ENCODE measurements at places on chromosomes 6 and 20.

GRCh38 chr20:22407237-22408193 is 176.9 kb downstream of the FOXA2 start:
- DNase-seq: no peak

DNA sequence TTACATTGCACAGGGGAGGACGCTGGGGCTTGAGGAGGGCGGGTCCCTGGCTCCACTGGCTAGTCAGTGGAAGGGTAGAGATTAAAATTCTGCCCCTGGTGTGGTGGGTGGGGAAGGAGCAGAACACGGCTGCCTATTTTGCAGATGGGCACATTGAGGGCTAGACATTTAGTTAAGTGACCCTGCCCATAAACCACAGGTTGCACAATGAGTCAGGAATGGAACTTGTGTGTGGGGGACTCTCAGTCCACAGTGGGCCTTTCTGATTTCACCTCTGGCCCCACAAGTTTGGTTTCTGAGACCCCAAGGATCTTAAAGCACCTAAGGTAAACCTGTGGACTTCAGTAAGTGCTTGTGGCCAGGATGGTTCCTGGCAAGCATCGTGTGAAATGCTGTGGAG is 22.0 kb upstream of the CCDC167 start:
- DNase-seq: no peak

DNA sequence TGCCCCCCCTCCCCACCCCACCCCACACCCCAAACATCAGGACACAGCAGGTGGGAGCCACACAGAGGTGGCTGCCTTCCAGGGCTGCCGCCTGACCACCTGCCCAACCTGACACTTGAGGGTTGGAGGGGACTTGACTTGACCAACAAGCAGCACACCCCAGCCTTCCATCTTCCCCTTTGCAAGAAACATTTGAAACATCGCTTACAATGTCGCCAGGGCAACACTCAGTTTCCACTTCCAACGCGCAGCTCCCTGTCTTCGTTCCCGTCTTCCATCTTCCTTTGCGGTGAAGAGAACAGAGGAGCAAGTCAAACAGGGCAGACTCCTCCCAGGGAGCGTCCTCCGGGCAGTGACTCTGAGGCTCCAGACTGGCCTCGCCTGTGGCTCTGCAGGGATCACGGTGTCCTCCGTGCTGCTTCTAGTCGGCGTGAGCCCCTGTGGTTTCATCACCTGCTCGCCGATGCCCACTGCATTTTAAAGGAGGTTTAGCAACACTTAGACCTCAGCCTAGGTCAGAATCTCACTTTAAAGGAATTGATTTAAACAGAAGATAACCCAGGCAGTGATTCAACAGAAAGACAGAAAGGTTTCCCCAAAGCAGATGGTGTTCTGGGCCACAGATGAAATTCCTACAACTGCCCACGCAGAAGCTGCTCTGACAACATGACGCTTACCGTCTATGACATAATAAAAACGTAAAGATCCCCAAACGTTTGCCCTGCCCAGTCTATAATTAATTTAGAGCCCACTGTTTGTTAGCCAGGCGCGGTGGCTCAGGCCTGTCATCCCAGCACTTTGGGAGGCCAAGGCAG is 130.8 kb downstream of the TAF4 start:
- no peak for DNase-seq

DNA sequence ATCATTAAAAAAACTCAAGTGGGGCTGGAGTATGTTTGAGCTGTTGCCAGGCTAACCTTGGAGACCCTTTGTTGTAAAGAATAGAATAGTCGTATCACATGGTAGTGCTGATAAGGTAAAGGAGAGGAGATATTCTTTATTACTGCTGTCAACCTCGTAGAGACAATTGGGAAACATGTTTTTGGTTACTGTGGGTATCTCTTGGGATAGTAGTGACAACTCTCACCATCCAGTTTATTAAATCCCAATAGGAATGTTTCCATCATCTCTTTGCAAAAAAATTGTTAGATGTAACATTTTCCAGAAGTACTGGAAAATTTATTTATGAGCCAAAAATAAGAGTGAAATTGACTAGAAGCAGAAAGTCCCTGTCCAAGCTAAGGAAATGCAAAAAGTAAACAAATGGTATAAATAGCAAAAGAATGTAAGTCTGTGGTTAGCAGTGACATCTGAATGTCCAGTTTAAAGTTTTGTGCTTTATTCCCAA is 829.3 kb upstream of the CITED2 start:
- no peak for DNase-seq

- DNase-seq: no peak
Measured at GRCh38 chr20:24314053-24314452, 155.4 kb upstream of the SYNDIG1 start.

GRCh38 chr6:12077021-12077710 is 65.1 kb downstream of the HIVEP1 start:
- no peak for DNase-seq

DNA sequence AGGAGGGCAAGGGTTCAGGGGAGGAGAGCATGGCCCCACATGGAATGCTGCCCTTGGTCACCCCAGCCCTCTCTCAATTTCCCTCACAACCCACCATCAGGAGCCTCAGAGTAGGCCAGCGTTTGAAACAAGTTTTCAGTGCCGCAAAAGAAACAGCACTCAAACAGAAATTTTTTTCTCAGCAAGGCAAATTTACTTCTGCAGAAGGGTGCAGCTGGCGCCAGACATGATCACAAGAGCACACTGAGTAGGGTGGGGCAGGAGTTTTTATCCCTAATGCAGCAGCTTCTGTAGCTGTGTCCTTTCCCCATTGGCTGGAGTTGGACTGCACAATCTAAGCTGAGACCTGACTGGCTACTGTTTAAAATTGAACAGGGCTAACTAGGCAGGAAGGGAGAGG is 287.8 kb upstream of the CDYL start:
- DNase-seq: no peak

- no peak for DNase-seq
Measured at GRCh38 chr20:53571555-53572286, 21.9 kb downstream of the ZNF217 start.

GRCh38 chr20:25251019-25251418 is 3.1 kb downstream of the PYGB start:
- no peak for DNase-seq

DNA sequence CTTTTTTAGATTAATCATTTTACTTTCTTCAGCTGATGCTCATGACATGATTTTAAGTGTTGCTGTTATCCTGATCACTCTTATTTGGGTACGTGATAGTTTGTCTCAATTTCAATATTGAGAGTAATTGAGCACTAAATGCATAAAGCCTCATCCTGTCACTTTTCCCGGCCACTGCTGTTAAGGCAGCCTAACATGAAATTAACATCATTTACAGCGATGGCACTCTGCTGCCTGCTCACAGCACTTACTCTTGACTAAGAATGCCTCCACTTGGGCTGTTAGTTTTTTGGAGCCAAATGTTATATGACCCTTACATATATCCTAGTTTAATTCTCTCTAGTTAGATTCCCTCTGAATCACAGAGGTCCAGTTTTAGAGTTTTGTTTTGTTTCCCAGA is 107.3 kb downstream of the SLX4IP start:
- DNase-seq: no peak

Measured in activated naive CD4-positive, alpha-beta T cell treated with anti-CD3 and anti-CD28 coated beads, Interleukin-2, amount 50 U/mL, for 72 hours (primary cell).